ENCODE measurements at places on chromosomes 13 and 19.

DNA sequence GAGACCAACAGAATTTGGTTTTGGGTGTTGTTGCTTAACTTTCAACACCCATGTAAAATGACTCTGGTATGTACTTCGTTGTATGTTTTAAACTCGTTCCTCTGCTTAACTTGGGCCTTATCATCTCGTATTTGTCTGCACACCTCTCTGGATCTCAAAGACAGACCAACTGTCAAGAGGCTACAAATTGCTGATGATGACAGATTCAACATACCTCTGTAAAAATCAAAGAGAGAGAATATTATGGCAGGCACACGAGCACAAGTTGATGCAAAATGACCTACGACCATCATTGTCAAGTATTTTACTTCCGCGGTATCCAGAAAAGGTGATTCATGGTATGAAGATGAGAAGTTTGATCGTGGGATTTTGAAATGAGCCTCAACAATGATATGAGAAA lies 132.1 kb upstream of the ARGLU1 start:
- DNase-seq, result no peak

DNA sequence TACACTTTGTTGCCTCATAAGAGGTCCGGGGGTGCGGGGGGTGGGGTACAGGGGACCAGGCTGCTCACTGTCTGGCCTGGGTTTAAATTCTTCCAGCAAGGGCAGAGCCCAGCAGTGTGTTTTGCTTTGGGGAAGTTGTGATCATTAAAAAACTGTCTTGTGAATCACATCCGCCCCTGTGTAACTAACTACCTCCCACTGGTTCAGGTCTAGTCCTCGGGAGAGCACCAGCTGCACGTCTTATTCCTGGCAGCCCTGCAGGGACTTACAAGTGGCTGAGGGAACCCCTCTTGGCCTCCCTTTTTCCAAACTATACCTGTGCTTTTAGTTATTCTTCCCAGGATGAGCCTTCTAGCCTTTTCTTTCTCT lies 127.5 kb downstream of the SIPA1L3 start:
- DNase-seq, result no peak

DNA sequence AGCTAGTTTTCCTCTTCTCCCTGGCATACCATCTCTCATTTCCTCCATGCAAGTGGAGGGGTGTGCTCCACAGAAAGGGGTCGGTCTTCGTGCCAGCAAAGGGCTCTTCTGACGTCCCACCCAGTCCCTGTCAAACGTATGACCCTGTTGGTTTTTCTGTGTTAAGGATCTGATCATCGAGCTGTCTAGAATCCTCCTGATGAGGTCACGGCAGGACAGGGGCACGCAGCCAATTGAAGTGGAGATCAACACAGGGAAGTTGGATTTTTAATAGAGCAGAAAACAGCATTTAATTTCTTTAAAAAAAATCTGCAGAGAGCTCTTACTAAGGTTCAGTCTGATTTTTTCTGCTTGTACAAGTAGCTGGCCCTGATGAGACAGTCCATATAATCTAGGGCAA lies 339.4 kb downstream of the TEX29 start:
- DNase-seq, result no peak

- DNase-seq, result no peak
These were observed 355.9 kb downstream of the DCT start for GRCh38 chr13:94123557-94123956.

- no peak for DNase-seq
These were observed 236.7 kb upstream of the SLITRK1 start for GRCh38 chr13:84118839-84119409.

- no peak for DNase-seq
These were observed 99.6 kb upstream of the NBEA start for GRCh38 chr13:34842466-34842865.

GRCh38 chr19:55640043-55640576 lies 692 bp upstream of the ZNF580 start:
- peak; percentile 62 for DNase-seq

DNA sequence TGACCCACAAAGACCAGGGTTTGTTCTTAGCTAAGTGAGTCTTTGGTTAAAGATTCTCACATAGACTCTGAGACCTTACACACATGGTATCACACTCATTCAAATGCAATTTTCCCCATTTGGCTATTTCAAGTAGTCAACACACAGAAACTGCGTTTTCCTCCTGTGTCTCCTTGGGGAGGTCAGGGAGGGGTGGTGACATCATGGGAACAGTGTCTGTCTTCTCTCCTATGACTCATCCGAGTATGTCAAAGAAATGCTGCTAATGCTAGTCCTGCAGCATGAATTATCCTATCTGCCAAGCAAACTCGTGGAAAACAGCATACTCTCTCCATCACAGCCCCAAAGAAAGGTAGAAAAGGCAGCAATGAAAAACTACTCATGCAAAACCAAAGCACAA lies 100.2 kb downstream of the ENOX1 start:
- DNase-seq, result no peak

GRCh38 chr19:48999481-49000325 lies 6.0 kb downstream of the RUVBL2 start:
- no peak for DNase-seq
